Activated naive CD8-positive, alpha-beta T cell treated with anti-CD3 and anti-CD28 coated beads for 36 hours (primary cell): ENCODE measurements at places on chromosomes 7 and 10. TPM values are rescaled to one million over a fixed set of nuclear protein-coding genes. Genes with fewer than 3 reads are reported as not detected.

Gene NOS3
- 6.1 TPM for total RNA-seq

Gene OR2A42
- not detected for total RNA-seq

Gene PLPP4
- total RNA-seq = not detected

Gene PTF1A
- total RNA-seq = not detected

GRCh38 chr10:35546824-35547225 is 58.3 kb upstream of the GJD4 start:
- no peak for DNase-seq

DNA sequence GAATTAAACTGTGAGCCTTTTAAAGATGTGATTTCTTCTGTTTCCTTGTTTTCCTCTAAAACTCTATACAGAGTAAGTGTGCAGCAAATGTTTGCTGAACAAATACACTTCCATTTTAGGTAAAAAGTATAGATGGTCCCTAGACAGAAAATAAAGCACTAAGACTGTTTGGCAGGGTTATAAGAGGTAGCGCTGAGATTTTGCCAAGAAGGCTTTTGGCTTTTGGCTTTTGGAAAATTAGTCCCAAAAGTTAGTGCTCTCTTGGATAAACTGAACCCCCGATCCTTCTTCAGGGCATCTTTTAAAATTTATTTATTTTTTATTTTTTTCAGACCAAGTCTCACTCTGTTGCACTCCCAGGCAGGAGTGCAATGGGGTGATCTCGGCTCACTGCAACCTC is 175.7 kb upstream of the NRP1 start:
- no peak for DNase-seq

DNA sequence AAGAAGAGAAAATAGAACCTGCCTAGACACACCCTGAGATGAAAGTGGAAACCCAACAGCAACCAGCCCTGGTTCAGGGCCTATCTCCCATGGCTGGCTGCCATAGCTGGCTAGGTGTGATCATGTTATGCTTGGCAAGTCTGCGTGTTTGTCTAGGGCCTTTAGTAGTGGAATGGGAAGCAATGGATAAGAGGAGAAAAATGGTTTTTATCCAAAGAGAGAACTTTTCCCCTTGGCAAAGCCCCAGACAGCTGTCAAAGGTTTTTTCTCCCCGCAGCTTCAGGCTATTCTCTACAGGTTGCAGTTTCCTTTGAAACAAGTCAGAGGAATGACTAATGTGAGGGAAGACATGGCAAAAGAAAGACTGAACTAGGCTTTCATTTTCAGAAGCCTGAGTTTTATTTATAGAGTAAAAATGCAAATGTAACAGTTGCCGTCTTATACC is 161.5 kb downstream of the SEMA3D start:
- no peak for DNase-seq

DNA sequence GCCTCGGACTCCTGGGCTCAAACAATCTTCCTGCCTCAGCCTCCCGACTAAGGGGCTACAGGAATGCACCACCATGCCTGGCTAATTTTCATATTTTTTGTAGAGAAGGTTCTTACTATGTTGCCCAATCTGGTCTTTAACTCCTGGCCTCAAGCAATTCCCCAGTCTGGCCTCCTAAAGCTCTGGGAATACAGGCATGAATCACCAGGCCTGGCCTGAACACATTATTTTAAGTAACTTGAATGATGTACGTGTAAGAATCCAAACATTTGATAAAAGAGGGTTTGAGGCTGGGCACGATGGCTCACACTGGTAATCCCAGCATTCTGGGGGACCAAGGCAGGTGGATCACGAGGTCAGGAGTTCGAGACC is 13.0 kb upstream of the BAMBI start:
- DNase-seq = no peak

DNA sequence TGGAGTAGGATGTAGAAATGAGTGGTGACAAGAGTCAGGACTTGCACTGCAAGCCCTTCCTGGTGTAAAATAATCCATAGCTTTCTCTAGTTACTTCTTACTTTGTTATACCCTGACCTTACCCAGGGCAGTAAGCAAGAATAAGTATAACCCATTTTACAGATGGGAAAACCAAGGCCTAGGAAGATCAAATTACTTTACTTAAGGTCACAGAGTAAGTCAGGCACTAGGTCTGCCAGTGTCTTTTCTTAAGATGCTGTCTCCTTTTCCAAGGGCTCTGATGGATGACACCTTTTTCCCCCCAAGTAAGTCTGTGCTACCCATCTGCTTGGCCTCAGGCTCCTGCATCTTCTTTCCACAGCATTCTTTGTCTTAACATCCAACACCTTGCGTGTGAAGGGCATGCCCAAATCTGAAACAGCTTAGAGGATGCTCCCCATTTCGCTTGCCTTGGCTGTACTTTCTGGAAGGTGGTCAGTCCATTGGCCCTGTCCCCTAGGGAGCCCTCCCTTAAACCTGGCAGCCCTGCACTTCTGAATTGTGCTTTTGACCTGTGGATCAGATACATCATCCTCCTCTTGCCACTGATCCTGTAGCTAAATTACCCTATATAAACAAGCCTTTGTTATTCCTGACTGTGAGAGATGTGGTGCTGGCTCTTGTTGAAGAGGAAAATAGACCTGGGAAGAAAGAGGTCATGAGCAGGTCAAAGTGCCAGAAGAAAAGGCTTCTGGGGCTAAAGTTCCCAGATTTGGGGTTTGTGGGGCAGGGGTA is 168.6 kb downstream of the LRMDA start:
- DNase-seq = no peak

Gene C10orf67
- total RNA-seq = 0.45 TPM

- DNase-seq = no peak
Observed at GRCh38 chr7:13946181-13946580, 43.3 kb downstream of the ETV1 start.

- no peak for DNase-seq
Observed at GRCh38 chr7:15628876-15629275, 57.6 kb downstream of the MEOX2 start.

GRCh38 chr10:123269675-123270074 is 115.5 kb downstream of the BUB3 start:
- no peak for DNase-seq

- DNase-seq = no peak
Observed at GRCh38 chr7:121957626-121958025, 84.7 kb downstream of the PTPRZ1 start.

Gene SFRP5
- 0.22 TPM for total RNA-seq

DNA sequence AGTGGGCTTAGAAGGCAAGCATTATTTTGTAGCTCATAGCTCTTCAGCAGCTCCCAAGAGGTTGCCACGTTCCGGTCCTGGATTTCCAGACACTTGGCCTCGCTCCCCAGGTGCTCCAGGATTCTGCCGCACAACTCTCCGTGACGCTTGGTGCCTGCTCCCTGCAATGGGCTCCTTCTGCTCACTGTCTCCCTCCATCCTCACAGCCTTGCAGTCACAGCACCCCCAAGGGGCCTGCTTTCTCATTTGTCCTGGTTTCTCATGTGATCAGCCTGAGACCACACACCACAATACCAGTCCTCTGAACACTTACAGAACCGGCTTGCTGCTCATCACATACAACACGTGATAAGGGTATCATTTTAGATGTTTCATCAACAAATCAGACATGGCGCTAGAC is 9.8 kb downstream of the IGFBP3 start:
- DNase-seq = no peak

- no peak for DNase-seq
Observed at GRCh38 chr10:53997953-53998352, 803.1 kb downstream of the PCDH15 start.

GRCh38 chr10:94011296-94011695 is 17.6 kb downstream of the PLCE1 start:
- no peak for DNase-seq

DNA sequence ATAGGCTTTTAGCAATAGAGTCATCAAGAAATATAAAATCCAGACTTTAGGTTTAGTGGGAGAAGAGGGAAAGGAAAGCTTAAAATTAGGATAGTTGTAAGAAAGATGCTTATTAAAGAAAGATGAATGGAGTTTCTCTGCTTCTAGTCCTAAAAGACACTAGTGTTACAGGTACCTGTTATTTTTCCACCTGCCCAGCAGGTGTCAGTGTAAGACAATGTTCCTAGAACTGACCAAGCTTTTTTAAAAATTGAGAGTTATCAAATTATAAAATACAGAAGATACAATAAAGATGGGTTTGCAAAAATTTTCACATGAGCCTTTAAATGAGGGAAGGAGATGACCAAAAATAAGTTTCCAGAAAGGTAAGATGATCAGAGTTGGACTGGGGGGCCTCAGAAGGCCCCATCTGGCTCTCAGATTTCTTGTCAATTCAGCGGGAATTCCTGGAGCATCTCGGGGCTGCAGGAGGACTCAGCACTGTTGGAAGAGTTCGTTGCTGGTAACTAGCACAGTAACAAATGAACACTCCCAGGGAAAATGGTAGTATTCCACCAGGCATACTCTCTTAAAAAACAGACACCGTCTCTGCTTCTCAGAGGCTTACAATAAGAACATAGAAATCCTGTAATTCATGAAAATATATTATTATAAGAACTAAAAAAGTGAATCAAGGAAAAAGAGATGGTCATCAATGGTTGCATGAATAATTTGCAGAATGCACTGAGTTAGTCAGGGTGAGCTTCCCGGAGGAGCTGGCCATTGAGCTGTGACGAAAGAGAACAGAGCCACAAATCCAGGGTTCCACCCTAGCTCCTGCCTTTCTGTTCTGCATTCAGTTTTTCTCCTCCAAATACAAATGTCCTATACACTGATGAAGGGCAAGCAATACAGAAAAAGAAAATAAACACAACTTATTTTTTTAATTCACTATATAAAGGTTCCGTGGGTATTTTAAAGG is 71.8 kb upstream of the PIK3CG start:
- DNase-seq = no peak

GRCh38 chr10:13943735-13944398 is 357.1 kb downstream of the PRPF18 start:
- DNase-seq = no peak
